ENCODE measurements at places on chromosomes 16 and 17.

DNA sequence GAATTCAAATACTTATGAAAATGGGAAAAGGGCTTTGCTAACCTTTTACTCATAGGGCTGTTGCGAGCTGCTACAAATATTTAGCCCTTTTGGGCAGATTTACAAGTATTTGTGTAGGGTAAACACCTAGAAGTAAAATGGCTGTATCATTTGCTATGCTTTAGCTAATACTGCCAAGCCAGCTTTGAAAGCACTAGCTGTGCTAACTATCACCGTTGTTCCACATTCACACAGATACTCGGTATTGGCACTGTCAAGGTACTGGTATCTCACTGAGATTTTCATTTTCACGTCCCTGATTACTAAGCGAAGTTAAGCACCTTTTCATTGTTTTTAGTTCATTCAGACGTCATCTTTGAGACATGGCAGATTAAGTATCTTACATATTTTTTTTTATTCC, 84.8 kb downstream of the GLG1 start:
- DNase-seq, result no peak

- no peak for DNase-seq
These were observed 21.1 kb downstream of the ARHGAP27 start for GRCh38 chr17:45411348-45412105.

DNA sequence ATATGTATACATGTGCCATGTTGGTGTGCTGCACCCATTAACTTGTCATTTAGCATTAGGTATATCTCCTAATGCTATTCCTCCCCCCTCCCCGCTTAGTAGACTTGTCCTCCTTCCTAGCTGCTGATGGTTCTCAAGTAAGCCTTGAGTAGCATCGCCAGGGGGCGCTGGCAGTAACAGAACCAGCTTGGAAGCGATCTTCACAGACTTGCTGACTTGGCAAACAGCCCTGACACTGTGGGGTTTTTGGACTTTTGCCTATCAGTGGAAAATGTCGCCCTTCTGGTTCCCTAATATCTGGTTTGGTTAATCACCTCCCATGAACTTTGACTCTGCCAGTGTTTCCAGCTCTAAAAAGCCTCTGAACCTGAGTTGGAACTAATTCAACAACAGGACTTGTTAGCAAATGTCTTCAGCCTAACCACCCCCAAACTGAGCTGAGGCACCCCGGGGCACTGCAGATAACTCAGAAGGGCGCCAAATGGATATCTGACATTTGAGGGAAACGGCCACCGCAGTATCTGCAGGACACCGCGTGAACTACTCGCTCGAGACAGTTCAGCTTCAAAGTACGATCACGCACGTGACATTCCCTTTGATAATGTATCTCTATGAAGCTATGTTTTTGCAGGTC, 15.4 kb upstream of the SPATA32 start:
- peak; percentile 96 for DNase-seq

- DNase-seq, result no peak
These were observed 99.5 kb downstream of the XYLT1 start for GRCh38 chr16:17371299-17371698.

GRCh38 chr17:40015005-40015997, at the start of gene CSF3:
Gene CSF3 (plus strand): TSS chr17:40015440. CDS start chr17:40015475, 35 bp downstream.
- no peak for DNase-seq

GRCh38 chr16:59205403-59205802, 471.3 kb upstream of the GOT2 start:
- DNase-seq, result no peak

DNA sequence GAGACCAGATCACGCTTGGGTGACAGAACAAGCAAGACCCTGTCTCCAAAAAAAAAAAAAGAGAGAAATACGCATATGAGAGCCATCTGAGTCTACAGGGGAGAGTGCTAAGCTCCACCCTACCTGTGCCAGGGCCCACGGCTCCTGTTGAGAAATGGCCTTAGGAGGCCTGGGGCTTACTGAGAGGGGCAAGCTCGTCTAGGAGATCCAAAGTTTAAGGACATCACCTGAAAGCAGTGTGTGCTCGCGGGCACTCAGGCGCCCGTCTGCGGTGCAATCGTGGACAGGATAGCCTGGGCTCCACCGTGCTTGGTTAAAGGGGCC, 14.5 kb upstream of the BAIAP2 start:
- DNase-seq, result no peak

GRCh38 chr17:1398931-1399678, 917 bp downstream of the YWHAE start:
- DNase-seq, result no peak

GRCh38 chr16:52492789-52493357, 54.1 kb downstream of the TOX3 start:
- no peak for DNase-seq

DNA sequence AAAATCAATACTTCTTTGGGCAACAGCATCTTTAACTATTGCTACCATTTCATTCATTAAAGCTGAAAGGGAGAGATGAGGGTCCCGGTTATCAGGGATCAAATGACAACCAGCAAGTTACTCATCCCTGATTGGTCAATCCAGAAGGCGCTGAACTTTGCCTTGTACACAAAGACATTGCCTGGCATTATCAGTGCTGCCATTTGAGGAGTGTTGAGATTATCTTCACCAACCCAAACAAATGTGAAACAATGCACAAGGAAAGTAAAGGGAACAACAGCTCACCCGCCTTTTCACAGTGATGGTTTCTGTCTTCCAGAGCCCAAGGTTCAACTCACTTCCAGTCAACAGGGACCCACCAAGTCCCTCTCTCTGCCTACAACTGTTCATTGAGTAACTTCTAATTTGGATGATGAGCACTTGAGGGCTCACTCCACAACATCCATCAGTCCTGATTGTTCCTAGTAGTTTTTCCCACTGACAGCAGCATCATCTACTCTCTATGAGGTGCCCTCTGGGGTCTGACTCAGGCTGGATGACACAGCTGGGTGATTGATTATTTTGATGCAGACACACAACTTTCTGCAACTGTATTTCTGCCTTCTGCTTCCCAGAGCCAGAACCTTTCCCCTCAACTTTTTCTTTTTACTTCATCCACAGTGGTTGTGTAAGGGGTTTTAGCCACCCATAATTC, 32.0 kb downstream of the LYRM9 start:
- DNase-seq, result no peak

DNA sequence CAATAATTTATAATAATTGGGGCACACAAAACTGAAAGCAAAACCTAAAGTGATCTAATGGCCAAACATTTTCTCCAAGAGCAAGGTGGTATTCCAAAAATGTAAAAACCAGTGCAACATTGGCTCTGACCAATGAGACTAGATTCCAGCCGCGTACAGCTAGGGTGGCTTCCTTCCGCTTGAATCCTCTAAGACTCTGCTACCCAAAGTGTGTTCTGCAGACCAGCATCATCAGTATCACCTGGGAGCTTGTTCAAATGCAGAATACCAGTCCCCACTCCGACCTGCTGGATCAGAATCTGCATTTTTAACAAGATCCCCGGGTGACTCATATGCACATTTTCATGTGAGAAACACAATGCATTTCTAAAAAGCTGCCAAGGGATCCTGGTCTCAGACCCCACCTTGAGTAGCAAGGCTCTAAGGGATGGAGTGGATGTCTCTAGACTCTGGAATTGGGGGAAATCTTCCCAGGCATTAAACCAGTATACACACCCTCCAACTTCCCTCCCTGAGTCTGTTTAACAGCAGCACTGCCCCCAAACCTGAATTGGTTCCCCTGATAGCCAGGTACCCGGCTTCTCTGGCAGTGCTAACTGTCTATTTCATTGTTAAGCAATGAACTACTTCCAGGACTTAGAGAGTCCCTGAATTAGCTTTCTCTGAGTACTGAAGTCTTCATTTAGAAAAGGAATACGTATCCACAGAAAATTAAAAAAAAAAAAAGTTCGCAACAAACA, 118.2 kb downstream of the HS3ST2 start:
- peak; percentile 10 for DNase-seq

DNA sequence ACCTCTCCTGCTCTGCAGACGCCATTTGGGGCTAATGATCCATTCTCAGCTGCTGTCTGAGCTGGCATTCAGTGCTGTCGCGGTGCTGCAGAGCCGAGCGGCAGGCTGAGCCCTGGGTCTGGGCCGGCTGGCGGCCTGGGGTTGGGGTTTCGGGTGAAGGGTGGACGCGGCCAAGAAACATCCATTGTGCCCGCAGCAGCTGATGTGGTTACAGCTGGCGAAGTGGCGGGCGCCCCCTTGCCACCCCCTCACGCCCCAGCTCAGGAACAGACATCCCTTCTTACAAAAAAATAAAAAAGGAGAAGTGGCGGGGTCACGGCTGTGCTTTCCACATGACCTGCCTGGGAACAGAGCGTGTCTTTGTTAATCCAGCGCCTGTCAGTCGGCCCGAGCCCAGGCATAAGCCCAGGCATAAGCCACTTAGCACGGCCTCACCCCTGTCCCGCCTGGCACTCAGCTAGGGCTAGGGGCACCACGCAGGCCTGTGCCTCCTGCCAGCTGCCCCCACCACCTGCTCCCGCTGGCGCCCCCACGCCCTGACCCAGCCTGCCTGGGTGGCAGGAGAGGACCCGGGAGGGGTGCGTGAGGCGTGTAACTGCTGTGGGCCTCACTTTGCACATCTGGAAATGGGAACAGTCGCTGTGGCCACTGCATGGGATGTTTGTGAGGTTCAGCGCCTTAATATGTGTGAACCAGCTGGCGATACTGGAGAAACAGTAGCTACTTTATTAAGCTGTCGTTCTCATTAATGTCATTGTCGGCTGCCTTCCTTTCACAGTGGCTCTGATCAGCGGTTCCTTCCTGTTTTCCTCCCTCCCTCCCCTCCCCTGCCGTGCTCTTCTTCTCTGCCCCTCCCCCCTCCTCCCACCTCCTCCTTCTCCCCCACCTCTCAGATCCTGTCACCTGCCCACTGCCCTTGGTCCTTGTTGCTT, 197.7 kb upstream of the CIBAR2 start:
- DNase-seq, result peak; percentile 62

DNA sequence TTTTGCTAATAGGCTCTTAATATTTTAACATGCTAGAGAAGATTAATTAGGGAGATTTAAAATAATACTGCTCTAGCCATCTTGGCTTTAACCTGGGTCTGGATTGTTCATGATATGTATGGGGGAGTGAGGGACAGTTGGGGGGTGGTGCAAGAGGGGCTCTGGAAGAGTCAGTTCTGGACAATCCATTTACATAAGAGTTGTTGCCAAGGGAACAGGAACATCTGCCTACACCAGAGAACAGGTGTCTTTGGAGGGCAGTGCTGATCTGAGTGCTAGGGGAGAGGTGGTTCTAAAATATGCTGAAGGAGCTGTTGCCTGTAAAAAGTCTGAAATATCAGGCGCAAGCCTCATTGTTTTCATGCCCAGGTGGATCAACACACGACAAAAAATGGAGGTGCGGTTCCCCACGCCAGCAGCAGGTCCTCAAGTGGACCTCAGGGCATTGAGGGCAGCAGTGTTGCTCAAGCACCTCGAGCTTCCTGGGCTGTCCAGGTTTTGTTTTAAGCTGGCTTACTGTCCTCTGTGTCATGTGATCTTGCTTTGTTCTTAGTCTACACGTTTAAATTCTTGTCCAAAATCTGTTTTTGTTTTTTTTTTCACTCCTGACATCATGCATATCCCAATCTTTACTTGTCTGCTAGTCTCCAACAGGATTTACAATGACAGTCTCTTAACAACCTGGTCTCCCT, 25.4 kb upstream of the WSB1 start:
- DNase-seq, result no peak

DNA sequence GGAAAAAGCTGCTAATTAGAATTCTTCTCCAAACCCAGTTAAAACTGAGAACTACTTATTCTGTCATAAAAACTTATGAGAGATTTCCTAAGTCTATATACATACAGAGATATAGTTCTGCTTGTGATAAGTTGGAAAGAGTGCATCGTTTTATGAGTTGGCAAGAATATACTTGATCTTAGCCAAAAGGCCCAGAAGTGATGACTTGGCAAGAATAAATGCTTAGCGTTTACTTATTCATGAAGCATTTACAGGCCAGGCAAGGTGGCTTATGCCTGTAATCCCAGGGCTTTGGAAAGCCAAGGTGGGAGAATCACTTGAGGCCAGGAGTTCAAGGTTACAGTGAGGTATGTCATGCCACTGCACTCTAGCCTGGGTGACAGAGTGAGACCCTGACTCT, 81.7 kb downstream of the CYB561 start:
- DNase-seq, result no peak

- peak; percentile 87 for DNase-seq
These were observed at the start of gene FAAP100 for GRCh38 chr17:81552244-81553017. Gene FAAP100 (minus strand): TSS chr17:81552353. CDS start chr17:81552330, 23 bp downstream.

DNA sequence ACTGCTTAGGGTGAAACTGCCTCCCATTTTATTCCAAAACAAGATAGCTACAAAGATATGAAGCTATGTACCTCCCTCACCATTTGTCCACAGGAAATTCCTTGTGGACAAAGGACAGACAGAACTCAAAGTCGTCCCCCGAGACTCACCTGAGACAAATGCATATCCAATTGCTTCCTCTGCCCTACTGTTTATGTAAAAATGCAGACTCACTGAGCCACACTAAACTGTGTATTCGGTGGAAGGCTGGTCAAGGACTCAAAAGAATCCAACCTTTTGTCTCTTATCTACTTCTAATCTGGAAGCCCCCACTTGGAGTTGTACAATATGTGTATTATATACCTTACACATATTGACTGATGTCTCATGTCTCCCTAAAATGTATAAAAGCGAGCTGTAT, 288.0 kb upstream of the ERCC4 start:
- DNase-seq, result peak; percentile 77

DNA sequence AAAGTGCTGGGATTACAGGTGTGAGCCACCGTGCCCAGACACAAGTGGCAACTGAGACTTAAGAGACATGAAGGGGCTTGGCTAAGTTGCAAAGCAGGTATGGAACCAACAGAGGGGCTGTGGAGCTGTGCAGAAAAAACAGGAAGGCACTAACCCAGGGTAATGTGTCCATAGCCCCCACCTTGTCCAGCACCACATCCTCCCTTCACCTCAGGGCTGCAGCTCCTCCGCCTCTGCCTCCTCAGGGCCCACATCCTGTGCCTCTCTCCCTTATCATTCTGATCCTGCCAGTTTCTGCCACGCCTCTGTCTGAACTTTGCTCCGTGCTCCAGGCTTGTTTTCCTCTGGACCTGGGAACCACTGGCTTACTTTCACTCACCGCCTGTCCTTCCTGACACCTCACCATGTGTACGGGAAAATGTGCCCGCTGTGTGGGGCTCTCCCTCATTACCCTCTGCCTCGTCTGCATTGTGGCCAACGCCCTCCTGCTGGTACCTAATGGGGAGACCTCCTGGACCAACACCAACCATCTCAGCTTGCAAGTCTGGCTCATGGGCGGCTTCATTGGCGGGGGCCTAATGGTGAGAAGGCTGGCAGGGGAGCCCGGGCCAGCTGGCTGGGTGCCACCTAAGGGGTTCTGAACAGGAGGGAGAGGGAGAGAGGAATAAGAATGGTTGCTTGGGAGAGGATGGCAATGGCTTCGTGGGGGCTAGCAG, at the start of gene TM4SF5:
TSS of gene TM4SF5 (plus strand) at position 368 of the 716 bp plus-strand sequence. CDS start at position 405, 37 bp downstream.
- no peak for DNase-seq

- DNase-seq, result peak; percentile 88
These were observed 17.9 kb downstream of the GOSR2 start for GRCh38 chr17:46940692-46941404.

All from mesendoderm (in vitro differentiated cells).